Fibroblast of lung (primary cell): ENCODE measurements at places on chromosomes 16 and 17. TPM values are rescaled to one million over a fixed set of nuclear protein-coding genes. Genes with fewer than 3 reads are reported as not detected.

DNA sequence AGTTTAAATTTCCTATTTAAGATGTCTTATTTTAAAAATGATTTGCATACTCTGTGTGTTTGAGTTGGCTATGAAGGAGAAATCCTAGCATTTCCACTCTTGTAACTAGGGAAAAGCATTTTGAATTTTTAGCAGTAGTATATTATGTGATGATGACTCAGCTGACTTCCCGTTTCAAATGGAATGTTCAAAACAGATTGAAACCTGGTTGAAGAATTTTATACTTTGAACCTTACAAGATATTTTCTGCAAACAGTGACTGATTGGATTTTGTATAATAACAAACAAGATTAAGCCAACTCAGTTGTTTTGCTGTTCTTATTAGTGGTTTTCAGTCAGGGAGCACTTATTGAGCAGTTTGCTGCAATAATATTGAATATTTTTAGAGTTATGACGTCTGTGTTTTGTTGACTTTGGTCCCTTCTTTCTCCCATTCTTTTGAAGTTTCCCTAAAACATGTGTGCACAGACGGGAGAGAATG is 8.0 kb downstream of the TNRC6A start:
- peak; percentile 70 for DNase-seq
- peak overlapping the region; percentile 10 for H3K4me3 ChIP-seq
- peaks cover 12% of the 10 kb centered on the region for H3K4me1 ChIP-seq

DNA sequence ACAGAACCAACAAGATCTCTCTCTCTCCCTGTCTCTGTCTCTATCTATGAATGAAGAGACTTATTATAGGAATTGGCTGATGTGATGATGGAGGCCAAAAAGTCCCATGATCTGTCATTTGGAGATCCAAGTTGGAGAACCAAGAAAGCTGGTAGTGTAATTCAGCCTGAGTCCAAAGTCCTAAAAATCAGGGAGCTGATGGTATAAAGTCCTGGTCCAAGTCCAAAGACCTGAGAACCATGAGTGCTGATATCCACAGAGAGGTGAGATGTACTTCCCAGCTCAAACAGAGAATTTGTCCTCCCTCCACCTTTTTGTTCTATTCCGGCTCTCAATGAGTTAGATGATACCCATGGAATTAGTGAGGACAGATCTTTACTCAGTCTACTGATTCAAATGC is 15.4 kb upstream of the TMIGD1 start:
- DNase-seq, result no peak
- H3K27me3 ChIP-seq, result no peaks in the 10 kb centered on the region
- H3K27ac ChIP-seq, result no peak overlapping the region
- no peaks in the 10 kb centered on the region for H3K4me1 ChIP-seq
- no peak overlapping the region for H3K4me3 ChIP-seq

DNA sequence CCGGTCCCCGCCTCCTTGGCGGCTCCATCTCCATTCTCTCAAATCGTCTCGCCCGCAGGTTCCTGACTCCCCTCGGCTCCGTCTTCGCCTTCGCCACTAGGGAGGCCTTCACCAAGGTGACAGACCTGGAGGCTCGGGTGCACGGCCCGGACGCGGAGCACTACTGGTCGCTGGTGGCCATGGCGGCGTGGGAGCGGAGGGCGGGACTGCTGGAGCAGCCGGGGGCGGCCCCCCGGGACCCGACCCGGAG is 862 bp downstream of the GLTPD2 start:
- H3K27ac ChIP-seq, result peak overlapping the region; percentile 78
- no peak for DNase-seq
- H3K4me1 ChIP-seq, result peaks cover 8% of the 10 kb centered on the region

DNA sequence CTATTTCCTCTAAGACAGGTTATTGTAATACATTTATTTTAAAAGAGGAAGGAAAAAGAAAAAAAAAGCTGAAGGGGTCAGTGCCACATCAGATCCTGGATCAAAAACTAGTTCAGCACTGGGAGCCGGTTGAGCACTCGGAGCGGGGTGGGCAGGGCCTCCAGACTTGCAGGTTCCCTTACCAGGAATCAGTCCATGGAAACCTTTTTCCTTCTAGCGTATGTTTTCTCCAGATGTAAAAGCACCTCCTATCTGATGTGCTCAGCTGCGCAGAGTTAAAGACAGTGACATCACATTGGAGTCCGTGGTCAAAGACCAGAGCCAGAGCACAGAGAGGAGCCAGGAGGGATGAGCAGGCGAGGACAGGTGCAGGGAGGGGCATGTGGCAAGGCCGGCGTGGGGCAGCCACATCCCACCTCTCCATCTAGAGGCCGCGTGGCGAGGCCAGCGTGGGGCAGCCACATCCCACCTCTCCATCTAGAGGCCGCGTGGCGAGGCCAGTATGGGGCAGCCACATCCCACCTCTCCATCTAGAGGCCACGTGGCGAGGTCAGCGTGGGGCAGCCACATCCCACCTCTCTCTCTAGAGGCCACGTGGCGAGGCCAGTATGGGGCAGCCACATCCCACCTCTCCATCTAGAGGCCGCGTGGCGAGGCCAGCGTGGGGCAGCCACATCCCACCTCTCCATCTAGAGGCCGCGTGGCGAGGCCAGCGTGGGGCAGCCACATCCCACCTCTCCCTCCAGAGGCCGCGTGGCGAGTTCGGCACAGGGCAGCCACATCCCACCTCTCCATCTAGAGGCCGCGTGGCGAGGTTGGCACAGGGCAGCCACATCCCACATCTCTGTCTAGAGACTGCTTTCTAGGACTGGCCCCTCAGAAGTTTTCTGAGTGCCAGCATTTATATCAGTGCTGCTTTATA is 166.8 kb upstream of the CHMP6 start:
- DNase-seq, result no peak
- H3K27me3 ChIP-seq, result no peaks in the 10 kb centered on the region
- H3K36me3 ChIP-seq, result peaks cover 2% of the 10 kb centered on the region
- H3K4me1 ChIP-seq, result peaks cover 7% of the 10 kb centered on the region
- H3K27ac ChIP-seq, result no peak overlapping the region
- no peak overlapping the region for H3K4me3 ChIP-seq

GRCh38 chr17:39650121-39650579 is 13.2 kb downstream of the STARD3 start:
- DNase-seq, result no peak
- H3K27ac ChIP-seq, result no peak overlapping the region
- H3K4me1 ChIP-seq, result no peaks in the 10 kb centered on the region
- H3K36me3 ChIP-seq, result no peaks in the 10 kb centered on the region
- no peak overlapping the region for H3K4me3 ChIP-seq
- H3K27me3 ChIP-seq, result no peaks in the 10 kb centered on the region

DNA sequence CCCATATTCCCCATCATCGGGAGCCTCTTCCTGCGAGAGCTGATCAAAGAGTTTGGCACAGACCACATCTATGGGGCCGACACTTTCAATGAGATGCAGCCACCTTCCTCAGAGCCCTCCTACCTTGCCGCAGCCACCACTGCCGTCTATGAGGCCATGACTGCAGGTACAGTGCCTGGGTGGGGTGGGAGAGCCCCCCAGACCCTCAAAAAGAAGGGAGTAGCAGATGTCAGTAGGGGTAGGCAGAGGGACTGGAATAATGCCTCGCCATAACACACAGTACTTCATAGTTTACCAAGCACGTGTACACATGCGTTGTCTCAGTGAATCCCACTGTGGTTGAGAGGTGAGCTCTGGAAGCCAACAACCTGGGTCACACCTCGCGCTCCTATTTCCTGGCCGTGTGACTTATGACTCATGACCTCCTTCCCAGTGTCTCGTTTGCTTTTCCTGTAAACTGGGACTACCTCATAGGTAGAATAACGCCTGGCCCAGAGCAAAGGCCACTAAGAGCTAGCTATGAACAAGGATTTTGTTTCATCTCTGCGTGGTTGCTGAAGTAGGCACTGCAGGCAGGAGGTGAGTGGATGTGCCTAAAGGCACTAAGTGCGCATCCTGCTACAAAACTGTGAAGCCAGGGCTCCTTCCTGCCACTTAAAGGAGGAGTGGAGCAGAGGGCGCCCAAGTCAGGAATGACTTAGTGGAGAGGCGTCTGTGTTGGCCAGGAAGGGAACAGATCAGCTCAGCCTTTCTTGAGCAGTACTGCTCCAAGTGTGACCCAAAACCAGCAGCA is 5.2 kb downstream of the NAGLU start:
- no peak overlapping the region for H3K27ac ChIP-seq
- H3K27me3 ChIP-seq, result no peaks in the 10 kb centered on the region
- H3K36me3 ChIP-seq, result peaks cover 24% of the 10 kb centered on the region

GRCh38 chr17:76076765-76077583 is 2.0 kb upstream of the ZACN start:
- no peaks in the 10 kb centered on the region for H3K4me1 ChIP-seq
- no peaks in the 10 kb centered on the region for H3K36me3 ChIP-seq
- no peak overlapping the region for H3K4me3 ChIP-seq
- no peak for DNase-seq
- no peak overlapping the region for H3K27ac ChIP-seq

DNA sequence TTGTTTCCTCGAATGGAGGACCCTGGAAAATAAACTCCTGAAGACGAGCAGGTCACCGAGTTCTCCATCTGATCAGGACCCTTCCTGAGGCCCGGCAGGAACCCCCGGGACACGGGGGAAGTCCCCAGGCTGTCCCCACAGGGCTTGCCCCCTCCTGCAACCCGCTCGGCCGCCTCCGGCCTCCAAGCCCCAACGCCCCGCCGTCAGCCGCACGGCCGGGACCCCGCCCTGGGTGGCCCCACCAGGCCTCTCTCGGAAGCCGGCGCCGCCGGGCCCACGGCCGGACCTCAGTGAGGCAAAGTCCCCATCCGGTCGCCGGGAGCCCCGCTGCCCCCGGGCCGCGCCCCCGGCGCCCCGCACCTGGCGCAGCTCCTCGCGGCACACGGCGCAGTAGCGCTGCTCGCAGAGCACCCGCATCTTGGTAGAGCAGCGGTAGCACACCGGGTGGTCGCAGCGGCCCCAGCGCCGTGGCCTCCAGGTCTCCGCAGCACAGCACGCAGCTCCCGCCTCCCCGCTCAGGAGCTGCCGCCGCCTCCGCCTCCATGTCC is 383 bp downstream of the ZNF598 start:
- H3K27ac ChIP-seq, result peak overlapping the region; percentile 85
- H3K4me1 ChIP-seq, result peaks cover 20% of the 10 kb centered on the region
- no peak for DNase-seq
- no peaks in the 10 kb centered on the region for H3K27me3 ChIP-seq

DNA sequence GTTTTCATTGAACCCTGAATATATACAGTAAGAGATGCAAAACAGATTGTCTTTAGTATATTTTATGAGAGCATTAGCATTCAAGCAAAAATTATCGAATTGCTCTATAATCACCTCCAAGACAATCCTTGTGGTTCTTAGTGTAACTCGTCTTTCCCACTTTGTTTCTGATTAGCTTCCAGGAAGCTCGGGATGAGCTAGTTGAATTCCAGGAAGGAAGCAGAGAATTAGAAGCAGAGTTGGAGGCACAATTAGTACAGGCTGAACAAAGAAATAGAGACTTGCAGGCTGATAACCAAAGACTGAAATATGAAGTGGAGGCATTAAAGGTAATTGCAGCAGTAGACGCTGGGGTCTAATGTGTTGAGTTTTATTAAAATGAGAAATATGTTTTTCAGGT is 9.9 kb downstream of the NDEL1 start:
- H3K4me3 ChIP-seq, result no peak overlapping the region
- H3K27me3 ChIP-seq, result no peaks in the 10 kb centered on the region
- H3K4me1 ChIP-seq, result no peaks in the 10 kb centered on the region
- no peak for DNase-seq
- H3K36me3 ChIP-seq, result peaks cover 10% of the 10 kb centered on the region
- H3K27ac ChIP-seq, result no peak overlapping the region

DNA sequence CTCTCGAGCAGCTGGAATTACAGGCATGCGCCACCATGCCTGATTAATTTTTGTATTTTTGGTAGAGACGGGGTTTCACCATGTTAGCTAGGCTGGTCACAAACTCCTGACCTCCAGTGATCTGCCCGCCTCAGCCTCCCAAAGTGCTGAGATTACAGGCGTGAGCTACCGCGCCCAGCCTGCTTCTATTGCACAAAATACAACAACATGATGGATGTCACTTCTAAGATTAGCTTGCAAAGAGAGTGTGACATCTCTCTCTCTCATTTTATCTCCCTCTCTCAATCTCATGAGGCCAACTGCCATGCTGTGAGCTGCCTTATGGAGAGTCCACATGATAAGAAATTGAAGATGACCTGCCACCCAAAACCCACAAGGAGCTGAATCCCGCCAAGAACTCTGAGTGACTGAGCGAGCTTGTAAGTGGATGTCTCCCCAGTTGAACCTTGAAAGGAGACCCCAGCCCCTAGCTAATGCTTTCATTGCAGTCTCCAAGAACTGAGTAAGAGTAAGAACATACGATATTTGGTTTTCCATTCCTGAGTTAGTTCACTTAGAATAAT is 458.5 kb downstream of the RBFOX1 start:
- no peaks in the 10 kb centered on the region for H3K27me3 ChIP-seq
- no peak for DNase-seq
- H3K4me1 ChIP-seq, result no peaks in the 10 kb centered on the region
- no peaks in the 10 kb centered on the region for H3K36me3 ChIP-seq
- no peak overlapping the region for H3K27ac ChIP-seq

DNA sequence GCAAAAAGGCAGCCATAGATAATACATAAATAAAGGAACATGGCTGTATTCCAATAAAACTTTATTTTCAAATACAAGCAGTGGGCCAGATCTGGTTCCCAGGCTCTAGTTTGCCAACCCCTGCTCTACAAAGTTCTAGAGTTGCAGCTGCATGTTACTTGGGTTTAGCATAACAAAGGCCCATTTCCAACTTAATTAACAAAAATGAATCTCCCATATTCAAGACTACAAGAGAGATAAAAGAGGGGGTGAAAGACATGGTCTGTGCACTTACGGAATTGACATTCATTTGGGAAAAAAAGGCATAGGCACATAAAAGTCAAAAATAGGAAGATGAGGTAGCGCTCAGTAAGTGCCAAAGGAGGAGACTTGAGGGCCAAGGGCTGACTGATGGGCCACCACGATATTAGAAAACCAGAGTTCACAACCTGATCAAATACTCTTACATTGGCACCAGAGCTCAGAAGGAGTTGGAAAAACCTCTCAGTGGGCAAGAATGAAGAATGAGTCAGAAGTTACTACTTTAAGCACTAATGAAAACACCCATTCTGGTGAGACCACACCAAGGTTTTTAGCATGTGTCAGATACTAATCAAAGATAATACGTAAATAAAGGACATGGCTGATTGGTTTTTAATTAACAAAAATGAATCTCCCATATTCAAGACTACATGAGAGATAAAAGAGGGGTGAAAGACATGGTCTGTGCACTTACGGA is 164.0 kb downstream of the VPS53 start:
- no peak overlapping the region for H3K4me3 ChIP-seq
- peaks cover 1% of the 10 kb centered on the region for H3K36me3 ChIP-seq
- H3K4me1 ChIP-seq, result peaks cover 18% of the 10 kb centered on the region
- DNase-seq, result no peak
- H3K27me3 ChIP-seq, result no peaks in the 10 kb centered on the region

GRCh38 chr17:73371836-73372235 is 60.0 kb upstream of the CDC42EP4 start:
- H3K4me1 ChIP-seq, result no peaks in the 10 kb centered on the region
- no peak for DNase-seq
- no peak overlapping the region for H3K4me3 ChIP-seq
- H3K36me3 ChIP-seq, result no peaks in the 10 kb centered on the region
- H3K27me3 ChIP-seq, result peaks cover 12% of the 10 kb centered on the region
- H3K27ac ChIP-seq, result no peak overlapping the region

- H3K4me1 ChIP-seq, result no peaks in the 10 kb centered on the region
- no peaks in the 10 kb centered on the region for H3K27me3 ChIP-seq
- H3K36me3 ChIP-seq, result no peaks in the 10 kb centered on the region
- DNase-seq, result no peak
Observed at GRCh38 chr16:21033704-21034103, 116.9 kb downstream of the DNAH3 start.

DUSP14 gene
- total RNA-seq, result 61.4 and 121 TPM in 2 replicates

SPNS1 gene
- total RNA-seq, result 19.5 and 27.2 TPM in 2 replicates

RHBDF1 gene
- total RNA-seq, result 32.9 and 53.8 TPM in 2 replicates

TUBB3 gene
- 253 and 294 TPM in 2 replicates for total RNA-seq

C17orf107 gene
- total RNA-seq, result 1.8 and 2.3 TPM in 2 replicates

TP53TG3C gene
- total RNA-seq, result not detected in 2 replicates
